ENCODE measurements at places on chromosomes 2 and 18.

- DNase-seq = no peak
Observed at GRCh38 chr18:11579916-11580315, 29.5 kb upstream of the SLC35G4 start.

DNA sequence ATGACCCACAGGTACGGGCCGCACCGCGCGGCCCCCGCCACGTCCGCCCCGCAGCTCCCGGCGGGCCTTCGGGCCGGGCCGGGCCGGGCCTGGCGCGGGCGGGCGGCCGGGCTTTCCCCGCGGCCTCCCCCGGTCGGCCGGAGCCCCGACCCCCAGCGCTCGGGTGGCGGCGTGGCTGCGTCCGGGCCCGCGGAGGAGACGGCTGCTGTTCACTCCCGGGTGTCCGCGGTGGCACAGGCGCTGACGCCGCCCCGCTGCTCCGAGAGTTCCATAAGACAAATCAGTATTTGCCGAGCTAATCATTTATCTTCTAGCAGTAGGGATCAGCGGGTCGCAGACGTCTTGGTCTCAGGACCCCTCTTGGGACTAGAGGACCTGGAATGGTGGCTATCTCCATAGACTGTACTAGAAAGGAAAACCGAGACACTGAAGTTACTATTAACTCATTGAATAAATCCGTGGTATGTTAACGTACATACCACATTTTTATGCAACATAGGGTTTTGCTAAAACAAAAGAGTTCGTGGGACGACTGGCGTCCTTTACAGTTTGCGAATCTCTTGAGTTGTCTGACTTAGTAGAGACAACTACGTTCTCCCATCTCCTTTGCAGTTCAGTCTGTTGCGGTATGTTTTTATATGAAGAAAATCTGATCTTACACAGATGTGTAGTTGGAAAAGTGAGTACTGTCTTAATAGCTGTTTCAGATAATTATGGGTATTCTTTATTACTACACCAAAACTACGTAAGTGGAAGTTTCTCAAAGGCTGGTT is 500 bp downstream of the LIMS1 start:
- DNase-seq = peak; percentile 28

GRCh38 chr18:49050452-49050851 is 99.7 kb upstream of the SMAD7 start:
- no peak for DNase-seq

- DNase-seq = no peak
Observed at GRCh38 chr2:41830600-41830999, 217.2 kb upstream of the PKDCC start.

- no peak for DNase-seq
Observed at GRCh38 chr2:170019060-170019805, 158.7 kb upstream of the MYO3B start.

DNA sequence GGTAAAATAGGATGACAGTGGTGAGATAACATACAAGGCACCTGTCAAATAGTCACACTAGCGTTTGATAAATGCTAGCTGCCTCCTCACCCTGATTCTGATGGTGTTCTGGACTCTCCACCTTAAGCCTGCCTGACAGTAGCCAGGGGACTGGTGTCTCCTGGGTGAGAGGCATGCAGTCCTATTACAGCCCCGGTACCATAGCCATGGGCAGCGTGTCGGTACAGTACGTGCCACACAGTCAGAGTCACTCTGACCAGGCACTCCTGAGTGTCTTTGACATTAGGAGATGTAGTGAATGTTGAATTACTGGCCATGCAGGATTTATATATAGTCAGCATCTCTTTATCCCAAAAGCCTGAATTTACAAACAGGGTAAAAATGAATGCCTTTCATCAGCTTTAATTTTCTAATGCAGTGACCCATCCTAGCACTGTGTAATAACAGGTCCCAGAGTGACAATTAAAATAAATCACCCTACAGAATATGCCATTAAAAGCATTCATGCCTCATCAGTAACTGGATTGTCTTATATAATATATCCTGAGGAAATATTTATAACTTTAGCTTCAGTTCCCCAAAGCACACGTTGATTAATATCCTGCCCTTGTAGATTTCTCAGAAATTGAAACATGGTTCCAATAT is 760.3 kb upstream of the SOX11 start:
- no peak for DNase-seq

- no peak for DNase-seq
Observed at GRCh38 chr2:188664416-188664815, 309.8 kb upstream of the COL3A1 start.

GRCh38 chr2:187567126-187567525 is 12.9 kb upstream of the TFPI start:
- DNase-seq = no peak

DNA sequence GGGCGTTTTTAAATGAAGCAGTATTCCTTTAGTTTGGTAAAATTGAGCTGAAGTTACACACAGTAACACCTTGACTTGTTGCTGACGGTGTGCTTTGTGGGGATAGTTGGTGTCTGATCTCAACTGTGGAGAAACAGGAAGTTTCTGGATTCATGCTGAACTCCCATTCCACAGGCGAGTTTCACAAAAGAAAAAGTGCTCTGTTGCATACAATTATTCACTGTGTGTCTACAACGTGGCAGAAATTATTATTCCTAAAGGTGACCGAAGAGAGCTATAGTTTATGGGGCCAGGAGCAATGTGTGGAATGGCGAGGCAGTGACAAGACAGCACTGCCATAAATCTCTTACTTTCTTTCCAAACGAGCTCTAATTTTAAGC is 463 bp upstream of the CABYR start:
- DNase-seq = no peak

DNA sequence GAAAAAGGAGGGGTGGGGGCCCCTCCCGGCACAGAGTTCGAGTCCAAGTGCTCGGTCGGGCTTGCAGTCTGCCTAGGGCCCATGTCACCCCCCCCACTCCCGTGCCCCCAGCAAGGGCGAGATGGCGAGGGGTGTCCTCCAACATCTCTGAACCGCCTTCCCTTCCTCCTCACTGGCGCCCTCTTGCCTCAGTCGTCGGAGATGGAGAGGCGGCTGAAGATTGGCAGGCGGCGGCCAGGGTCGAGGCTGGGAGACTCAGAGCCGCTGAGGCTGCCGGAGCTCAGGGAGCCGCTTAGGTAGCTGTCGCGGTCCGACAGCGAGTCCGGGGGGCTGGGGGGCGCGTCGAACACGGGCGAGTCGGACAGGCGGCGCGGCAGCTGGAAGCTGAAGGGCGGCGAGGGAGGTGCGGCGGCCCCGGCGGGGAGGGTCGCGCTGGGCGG is 2.3 kb downstream of the ZFP36L2 start:
- DNase-seq = peak; percentile 76

DNA sequence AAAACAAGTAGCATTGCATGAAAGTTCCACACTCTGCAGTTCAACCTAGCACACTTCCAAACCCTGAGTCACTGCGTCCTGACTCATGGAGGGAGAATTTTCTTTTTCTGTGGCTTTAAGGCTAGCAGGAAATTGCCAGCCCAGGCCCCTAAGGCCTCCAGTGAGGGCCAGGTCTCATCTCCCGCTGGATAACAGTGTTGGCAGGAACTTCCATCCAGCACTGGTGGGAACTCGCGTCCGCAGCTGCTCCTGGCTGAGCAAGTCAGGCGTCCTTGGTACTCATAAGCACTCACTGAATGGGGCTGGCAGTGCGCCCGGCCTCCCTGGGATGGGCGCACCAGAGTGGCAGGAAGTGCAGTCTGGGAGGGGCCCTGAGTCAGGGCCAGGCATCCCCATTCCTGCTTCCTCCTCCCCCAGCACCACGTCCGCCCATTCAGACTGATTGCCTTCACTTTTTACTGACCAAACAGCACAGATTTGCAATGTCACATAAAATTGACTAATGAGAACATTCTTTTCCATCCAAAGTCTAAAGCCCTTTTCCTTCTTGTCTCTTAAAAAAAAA is 14.3 kb downstream of the MALL start:
- DNase-seq = peak; percentile 10

DNA sequence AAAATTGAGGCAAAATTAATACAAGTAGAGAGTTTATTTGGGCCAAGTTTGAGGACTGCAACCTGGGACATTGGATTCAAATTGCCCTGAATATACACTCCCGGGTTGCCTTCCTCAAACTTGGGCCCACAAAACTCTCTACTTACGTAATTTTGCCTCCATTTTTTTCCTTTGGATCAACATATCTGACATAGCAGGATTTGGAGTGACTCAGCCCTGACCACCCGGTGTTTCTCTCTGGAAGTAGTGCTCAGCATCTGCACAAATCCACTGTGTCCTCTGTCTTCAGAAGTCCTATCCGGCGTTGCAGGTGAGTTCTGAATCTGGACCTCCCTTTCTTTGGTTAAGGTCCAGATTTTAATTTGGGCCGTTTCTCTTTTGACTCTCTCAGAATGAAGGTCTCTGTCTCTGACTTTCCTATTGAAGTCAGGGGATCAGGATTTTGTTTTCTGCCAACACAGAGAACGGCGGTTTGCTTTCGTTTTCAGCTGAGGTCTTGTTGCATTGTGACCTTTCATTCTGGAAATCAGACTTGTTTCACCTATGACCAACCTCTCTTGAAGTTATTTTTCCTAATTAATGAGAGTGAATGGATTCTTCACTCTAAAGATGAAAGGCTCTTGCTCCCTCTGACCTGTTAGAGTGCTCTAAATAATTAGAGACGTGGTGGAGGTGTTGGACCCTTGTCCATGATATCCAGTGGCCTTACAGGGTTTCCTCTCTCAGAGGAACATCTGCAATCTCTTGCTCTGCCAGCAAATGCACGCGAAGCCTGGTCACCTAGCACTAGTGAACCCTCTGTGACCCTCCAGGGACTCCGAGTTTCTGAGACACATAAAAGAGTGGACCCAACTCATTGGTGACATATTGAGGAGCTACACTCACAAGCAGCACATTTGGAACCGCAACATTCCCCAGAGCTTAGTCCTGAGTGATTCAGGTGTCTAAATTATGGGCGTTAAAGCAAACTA is 13.6 kb downstream of the TCF23 start:
- no peak for DNase-seq

GRCh38 chr2:14303366-14304115 is 329.0 kb upstream of the LRATD1 start:
- no peak for DNase-seq

DNA sequence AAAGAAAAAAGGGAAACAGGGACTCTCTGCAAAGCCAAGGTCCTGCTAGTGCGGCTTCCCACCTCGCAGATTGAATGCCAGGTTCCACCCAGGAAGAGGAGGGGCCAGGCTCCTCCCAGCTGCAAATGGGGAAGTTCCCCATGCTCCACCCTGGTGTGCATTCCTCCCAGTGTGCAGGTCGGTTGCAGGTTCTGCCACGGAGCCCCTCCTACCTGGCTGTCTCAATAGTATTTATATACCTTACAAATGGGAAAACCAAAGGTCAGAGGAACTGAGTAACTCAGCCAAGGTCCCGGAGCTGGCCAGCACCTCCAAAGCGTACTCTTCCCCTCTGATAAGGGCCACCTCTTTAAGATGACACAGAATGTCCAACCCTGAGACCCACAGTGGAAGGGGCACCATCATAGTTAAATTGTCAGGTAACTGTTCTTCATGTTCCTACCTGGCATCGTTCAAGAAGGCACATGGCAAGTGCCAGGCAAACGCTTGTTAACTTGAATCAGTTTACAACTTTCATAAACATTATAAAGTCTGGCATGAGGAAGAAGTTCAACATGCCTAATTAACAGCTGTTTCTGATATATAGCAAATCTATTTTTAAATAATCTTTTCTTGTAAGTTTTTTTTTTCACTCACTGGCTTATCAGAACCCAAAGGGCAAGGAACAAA is 35.5 kb downstream of the POU3F3 start:
- DNase-seq = no peak

GRCh38 chr18:38369772-38370690 is 804.4 kb upstream of the CELF4 start:
- peak; percentile 50 for DNase-seq

GRCh38 chr2:65749545-65749944 is 317.1 kb upstream of the SPRED2 start:
- no peak for DNase-seq

DNA sequence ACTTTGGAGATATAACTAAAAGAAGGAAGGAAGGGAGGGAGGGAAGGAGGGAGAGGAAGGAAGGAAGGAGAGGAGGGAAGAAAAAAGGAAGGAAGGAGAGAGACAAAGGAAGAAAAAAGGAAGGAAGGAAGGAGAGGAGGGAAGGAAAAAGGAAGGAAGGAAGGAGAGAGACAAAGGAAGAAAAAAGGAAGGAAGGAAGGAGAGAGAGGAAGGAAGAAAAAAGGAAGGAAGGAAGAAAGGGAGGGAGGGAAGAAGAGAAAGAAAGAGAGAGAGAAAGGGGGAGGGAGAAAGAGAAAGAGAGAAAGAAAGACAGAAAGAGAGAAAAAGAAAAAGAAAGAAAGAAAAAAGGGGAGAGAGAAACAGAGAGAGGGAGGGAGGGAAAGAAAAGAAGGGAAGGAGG is 147.4 kb downstream of the MYT1L start:
- DNase-seq = no peak

GRCh38 chr2:120871881-120872620 is 136.4 kb downstream of the GLI2 start:
- no peak for DNase-seq

DNA sequence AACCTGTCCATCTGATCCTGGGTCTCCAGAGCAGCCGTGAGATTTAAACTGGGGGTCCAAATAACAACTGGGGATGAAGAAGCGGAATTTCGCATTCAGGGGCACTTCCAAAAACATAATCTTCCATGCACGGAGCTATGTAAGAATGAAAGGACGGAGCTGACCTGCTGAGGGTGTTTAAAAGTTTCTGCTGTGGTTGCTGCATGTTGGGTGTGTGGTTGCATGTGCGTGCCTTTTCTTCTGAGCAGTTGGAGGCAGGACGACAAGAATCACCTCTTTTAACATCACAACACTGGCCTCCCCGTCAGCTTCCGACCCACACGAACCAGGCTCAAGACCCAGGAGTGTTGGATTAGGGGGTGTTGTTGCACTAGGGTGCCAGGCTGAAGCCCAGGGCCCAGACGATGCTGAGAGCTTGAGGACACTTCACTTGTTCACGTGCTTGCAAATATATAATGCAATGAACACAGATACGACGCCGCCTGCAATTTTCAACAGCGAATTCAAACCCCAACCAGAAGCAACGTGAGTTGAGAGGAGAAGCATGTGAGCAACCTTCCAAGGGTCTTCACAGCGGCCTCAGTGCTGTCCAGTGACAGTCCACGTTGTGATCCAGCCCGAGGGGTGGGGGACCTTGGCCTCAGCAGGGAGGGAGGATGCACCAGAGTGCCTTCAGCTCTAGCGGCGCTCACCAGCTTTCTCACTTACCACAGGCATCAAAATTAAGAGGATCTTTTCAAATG is 76.0 kb upstream of the SALL3 start:
- DNase-seq = no peak

DNA sequence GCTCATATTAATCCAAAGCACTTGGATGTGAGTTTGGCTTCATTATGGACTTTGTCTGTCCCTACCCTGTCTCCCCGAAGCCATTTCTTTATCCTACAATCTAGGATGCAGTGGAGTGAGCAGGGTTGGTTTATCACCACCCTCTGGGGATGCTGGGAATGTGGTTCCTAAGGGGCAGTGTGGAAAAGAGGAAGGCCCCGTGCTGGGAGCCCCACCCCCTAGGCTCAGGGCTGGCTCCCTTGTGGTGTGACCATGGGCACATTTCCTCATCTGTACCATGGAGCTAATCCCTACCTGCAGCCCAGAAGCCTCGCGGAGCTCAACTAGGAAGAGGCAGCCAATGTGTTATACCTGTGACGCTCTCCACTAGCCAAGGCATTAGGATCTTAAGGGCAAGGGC is 92.5 kb downstream of the TGOLN2 start:
- DNase-seq = no peak

- no peak for DNase-seq
Observed at GRCh38 chr2:112290088-112290487, 14.7 kb downstream of the ZC3H6 start.

- DNase-seq = no peak
Observed at GRCh38 chr2:219684721-219685689, 57.6 kb downstream of the SLC4A3 start.
